SIG-M5 (cell line): ENCODE measurements at places on chromosomes 11 and 22.

- no peak for DNase-seq
Observed at GRCh38 chr22:38292694-38293093, 19.9 kb upstream of the TMEM184B start.

DNA sequence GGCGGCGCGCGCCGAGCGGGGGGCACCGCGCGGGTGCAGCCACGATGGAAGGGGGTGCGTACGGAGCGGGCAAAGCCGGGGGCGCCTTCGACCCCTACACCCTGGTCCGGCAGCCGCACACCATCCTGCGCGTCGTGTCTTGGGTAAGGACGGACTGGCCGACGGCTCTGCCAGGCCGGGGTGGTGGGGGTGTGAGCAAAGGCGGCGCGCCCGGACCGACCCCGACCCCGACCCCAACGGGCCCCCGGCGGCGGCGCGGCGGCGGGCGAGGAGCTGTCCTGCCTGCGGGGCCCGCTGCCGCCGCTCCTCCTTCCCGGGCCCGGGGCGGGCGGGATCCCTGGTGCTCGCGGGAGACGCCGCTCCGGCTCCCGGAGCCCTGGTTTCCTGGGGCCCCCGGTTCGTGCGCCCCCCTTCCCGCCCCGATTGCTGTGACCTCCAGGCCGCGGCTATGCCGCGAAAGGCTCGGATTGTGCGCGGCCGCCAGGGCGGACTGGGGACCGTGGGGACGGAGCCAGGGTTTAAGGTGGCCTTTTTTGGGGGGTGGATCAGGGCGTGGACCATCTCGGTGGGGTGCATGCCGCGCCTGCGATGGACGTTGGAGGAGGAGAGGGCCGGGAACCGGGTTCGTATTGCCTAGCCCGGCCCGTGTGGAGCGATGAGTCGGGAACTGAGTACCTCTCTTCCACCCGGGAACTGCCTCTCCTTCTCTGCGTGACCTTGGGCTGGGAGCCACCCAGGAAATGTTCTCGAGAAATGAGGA lies at the start of gene SYNGR1:
TSS of gene SYNGR1 (plus strand) at position 25 of the 760 bp plus-strand sequence. CDS start at position 45, 20 bp downstream.
- no peak for DNase-seq

DNA sequence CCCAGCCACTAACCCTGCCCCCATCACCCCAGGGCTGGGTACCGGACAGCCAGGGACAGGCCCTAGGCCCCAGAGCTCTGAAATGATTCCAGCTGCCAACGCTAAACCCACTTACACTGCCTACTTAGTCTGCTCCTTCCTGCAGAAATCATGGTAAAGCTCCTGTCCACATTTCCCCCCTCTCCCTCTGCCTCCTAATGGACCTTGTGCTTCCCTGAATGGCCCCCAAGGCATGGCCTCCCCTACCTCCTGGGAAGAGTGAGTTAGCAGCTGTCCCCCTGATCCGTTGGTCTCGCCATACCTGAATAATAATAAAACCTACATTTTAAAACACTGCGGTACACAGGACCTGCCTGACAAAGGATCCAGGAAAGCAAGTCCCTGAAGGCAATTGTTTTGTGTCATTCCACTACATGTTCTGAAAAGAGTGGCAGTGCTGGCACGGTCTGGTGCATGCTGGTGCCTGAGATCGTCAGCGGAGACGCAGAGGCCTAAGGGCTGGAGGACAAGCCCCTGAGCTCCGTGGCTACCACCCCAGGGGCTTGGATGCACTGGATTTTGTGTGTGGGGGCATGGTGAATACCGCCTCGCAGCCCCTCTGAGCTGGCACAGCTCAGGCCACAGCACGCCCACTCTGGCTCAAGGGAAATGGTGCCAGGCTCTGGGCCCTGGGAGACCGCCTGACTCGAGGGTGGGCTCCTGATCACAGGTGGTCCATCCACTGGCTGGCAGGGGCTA lies 186.3 kb downstream of the CTTN start:
- DNase-seq: no peak

DNA sequence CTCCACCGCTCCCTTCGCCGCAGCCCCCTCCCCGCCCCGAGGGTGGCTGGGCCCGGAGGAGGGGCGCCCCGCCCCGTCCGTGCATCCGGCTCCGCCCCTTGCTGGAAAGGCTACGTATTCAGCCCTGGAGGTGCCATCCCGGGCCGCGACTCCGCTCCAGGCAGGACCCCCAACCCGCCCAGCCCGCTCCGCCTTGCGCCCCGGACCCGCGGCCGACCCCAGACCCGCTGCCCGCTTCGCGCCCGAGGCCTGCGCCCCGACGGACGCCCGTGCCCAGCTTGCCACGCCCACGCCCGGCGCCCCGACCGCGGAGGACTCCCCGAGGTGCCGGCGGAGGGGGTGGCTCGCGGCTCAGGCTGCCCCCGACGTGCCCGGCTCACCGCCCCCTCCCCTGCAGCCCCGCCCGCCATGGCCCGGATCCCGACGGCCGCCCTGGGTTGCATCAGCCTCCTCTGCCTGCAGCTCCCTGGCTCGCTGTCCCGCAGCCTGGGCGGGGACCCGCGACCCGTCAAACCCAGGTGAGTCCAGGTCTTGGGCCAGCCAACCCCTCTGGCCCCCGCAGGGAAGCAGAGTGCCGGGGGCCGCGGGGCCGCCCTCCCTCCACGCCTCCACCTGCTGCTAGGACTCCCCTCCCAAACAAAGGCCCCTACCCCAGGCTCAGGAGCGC lies at the start of gene ADM2:
TSS of gene ADM2 (plus strand) at position 104 of the 667 bp plus-strand sequence. CDS start at position 409, 305 bp downstream.
- no peak for DNase-seq

- DNase-seq: no peak
Observed at GRCh38 chr22:23138584-23139435, 3.0 kb downstream of the RSPH14 start.

- no peak for DNase-seq
Observed at GRCh38 chr22:26586556-26587325, 3.2 kb downstream of the TPST2 start.

- DNase-seq: no peak
Observed at GRCh38 chr11:85740481-85741400, 54.7 kb upstream of the CCDC89 start.

DNA sequence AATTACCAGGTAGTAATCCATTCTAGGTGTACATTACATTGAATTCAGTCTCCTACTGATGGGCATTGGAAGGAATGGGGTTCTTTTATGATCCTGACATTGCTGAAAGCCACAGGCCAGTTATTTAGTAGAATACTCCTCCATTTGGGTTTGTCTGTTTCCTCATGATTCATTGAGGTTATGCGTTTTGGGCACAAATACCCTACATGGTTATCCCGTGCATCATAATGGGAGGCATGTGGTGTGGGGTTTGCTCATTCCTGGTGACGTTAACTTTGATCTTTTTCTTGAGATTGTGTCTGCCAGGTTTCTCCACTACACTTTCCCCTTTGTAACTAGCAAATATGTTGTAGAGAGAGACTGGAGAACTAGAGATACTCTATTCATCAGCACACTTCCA lies 5.5 kb downstream of the FOLR3 start:
- no peak for DNase-seq

GRCh38 chr11:117686711-117687110 lies 110.3 kb downstream of the DSCAML1 start:
- DNase-seq: no peak

DNA sequence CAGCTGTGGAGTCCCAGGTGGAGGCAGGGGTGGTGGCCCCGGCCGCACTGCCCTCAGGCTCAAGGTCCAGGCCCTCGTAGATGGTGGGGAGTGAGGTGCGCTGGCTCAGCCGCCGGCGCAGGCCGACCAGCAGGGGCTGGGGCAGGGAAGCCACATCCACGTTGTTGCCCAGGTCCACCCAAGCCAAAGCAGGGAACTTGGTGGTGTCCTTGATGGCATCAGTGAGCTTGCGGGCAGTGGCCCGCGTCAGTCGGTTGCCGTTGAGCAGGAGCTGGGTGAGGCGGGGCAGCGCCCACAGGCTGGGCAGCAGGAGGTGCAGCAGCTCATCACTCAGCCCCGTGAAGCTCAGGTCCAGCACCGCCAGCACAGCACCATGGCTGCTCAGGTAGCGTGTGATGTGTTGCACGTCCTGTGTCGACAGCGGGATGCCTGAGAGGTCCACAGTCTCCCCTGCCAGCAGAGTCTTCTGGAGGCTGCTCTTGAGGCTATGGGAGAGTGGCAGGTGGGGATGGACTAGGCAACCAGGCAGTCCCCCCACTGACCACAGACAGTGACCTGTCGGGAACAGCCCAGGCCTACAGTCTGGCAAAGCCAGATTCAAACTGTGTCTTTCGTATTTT lies 6.8 kb downstream of the LRRC75B start:
- DNase-seq: no peak

DNA sequence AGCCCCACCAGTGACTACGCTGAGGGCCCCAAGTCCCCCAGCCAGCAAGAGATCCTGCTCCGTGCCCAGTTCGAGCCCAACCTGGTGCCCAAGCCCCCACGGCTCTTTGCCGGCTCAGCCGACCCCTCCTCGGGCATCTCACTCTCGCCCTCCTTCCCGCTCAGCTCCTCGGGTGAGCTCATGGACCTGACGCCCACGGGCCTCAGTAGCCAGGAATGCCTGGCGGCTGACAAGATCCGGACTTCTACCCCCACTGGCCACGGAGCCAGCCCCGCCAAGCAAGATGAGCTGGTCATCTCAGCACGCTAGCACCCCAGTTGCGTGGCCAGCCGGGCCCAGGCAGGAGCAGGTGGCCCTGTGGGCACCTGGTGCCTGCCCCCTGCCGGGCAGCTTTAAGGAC lies 8.3 kb upstream of the MYRF start:
- no peak for DNase-seq

DNA sequence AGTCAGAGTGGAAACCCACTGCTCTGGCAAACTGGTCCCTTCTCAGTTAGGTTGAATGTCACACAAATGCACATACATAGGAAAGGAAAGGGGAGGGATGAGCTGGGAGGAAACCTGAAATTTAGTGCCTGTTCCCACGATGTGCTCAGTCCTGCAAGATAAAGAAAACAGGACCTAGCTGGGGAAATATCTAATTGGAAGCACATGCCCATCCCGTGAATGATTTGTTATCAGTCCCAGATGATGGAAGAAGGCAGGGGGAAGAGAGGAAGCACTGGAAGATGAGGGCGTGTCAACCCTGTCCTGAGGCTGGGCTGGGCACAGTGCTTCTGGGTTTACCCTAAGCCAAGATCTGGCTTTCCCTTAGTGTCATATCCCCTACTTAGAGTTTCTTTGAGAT lies 173.9 kb downstream of the NAV2 start:
- DNase-seq: no peak

GRCh38 chr11:78823588-78823987 lies 248.9 kb upstream of the NARS2 start:
- no peak for DNase-seq

DNA sequence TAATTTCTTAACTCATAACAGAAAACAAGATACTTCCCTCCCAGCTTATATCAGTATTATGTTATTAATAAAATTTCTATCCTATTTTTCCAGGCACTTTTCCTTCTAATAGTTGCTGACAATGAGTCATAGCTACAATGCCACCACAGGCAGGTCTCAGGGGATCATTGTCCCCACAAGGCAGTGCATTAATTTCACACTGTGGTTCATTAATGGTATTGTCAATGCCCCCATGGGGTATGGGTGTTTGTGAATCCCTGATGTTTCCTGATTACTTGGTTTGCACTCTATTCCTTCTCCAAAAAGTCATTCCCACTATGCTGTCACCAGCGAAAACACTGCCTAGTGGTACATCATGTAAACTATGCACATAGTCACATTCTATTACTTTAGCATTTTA lies 345.5 kb upstream of the CTSC start:
- DNase-seq: no peak

- no peak for DNase-seq
Observed at GRCh38 chr22:25760848-25761595, 19.0 kb downstream of the MYO18B start.

GRCh38 chr11:125892994-125893393 lies 5.5 kb downstream of the HYLS1 start:
- DNase-seq: no peak

GRCh38 chr11:61596542-61596941 lies 15.7 kb upstream of the SYT7 start:
- DNase-seq: no peak

DNA sequence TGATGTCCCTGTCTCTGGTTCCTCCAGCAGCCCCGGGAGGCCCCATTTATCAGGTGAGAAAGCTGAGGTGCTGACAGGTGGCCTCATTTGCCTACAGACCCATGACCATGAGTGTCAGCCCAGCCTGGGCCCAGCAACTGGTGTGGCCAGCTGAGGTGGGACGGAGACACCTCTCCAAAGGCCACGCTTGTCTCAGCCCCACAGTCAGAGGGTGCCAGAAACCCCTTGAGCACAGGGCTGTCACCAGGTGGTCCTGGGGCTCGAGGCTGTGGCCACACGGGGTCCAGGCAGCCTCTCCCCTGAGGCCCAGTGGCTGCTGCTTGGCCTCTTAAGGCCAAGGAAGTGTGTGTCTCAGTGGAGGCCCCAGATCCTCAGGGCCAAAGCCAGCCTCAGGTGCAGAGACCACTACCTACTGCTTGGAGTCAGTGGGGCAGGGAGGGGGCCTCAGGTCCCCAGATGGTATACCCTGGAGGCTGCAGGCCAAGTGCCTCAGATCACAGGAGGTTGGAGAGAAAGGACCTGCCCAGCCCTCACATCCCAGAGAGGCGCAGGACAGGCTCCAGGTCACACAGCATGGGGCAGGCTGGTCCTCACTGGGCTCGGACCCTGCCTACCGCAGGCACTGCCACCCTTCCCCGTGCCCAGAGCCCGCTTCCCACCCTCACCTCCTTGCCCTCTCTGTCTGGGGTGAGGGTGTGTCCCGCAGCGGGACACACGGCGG lies 11.4 kb downstream of the RAB3IL1 start:
- no peak for DNase-seq

DNA sequence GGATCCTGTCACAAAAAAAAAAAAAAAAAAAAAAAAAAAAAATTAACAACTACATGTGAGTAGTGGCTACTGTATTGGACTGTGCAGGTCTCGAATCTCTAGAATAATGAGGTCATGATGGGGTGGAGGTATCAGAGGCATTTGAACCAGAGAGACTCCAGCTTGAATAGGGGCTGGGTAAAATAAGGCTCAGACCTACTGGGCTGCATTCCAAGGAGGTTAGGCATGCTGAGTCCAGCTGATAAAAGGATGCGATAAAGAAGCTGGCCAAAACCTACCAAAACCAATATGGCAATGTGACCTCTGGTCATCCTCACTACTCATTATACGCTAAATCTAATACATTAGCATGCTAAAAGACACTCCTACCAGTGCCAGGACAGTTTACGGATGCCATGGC lies 5.9 kb upstream of the PACSIN3 start:
- no peak for DNase-seq

GRCh38 chr22:20094197-20094807 lies 14.3 kb downstream of the DGCR8 start:
- no peak for DNase-seq

GRCh38 chr22:30506507-30506968 lies 1.0 kb upstream of the SEC14L4 start:
- no peak for DNase-seq

GRCh38 chr11:134730101-134730500 lies 318.1 kb upstream of the B3GAT1 start:
- no peak for DNase-seq
